ENCODE measurements at places on chromosomes 3 and 15.

DNA sequence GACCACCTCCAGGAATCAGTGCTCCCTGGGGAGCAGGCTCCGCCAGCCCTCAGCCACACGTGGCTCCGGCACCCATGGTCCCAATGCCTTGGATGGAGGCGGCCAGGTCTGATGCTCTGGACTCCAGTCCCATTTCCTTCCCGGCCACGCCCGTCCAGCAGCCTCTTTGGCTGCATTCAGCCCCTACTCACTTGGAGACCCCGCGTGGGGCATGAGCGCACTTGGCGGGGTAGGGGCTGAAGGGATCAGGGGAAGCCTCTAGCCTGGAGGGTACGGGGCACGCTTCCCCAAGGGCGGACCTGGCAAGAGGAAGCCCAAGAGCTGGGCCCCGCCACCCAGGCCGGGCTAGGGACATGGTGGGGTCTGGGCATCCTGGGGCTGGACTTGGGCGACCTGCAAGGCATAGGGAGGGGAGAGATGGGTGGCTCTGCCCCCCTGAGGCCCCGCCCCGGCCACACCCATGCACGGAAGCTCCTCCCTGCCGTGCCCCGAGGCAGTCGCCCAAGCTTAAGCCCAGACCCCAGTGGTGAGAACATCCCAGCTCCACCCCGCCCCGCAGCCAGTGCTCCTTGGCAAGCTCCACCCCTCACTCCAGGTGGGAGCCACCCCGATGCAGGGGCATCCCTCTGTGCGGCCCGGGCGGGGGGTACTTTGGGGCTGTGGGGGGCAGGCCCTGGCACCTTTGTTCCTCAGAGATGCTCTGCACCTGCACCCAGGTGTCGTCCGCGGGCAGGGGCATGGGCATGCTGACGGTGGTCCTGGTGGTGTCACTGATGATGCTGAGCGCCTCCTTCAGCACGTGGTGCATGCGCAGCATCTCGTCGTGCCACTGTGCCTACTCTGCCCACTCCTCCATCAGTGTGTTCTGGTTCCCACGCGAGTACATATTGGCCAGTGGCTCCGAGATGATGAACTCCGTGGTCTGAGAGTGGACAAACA, 163.5 kb downstream of the GOLGA6L4 start:
- no peak for DNase-seq

DNA sequence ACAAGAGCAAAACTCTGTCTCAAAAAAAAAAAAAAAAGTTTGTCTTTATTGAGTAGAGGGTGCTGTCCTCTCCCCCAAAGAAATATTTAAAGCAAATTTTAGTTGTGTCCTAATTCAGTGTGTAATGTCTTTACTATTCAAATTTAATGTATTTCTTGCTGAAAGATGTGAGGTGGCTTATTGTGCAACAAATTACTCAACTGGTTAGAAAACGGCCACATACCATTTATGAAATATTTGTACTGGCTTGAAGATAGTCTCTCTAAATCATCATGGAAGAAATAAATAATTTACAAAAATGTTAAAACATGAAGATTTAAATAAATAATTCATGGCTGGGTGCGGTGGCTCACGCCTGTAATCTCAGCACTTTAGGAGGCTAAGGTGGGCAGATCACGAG, 63.0 kb downstream of the SLTM start:
- DNase-seq, result no peak

DNA sequence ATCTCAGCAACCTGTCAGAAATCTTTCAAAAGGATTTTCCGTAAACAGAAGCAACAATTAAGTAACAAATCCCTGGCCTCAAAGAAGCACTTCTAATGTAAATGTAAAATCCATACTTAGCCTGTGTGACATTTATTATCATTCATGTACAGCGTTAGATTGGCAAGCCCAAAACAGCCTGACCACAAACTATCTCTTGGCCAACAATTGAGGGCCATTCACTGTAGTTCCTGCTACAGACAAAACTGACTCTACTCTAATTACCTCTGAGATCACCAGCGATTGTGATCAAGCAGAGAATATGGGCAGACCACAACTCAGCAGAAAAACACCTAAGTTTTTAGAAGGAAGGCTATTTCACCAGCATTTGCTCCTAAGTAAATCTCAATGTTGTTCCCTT, 9.2 kb downstream of the SHQ1 start:
- DNase-seq, result no peak

GRCh38 chr15:81752546-81752942, 293.3 kb downstream of the MEX3B start:
- peak; percentile 38 for DNase-seq

GRCh38 chr3:89306540-89306939, 199.1 kb downstream of the EPHA3 start:
- DNase-seq, result no peak

DNA sequence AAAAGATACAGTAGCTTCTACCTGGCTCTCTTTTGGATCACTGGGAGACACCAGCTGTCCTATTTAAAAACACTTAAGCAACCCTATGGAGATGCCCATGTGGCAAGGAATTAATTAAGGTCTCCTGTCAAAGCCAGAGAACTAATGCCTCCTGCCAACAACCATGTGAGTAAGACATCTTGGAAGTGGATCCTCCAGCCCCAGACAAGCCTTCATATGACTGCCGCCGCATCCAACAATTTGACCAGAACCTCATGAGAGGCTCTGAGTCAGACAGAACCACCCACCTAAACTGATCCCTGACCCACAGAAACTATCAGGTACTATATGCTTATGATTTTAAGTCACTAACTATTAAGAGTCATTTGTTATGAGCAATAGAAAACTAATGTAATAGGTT, 22.3 kb downstream of the IFT80 start:
- no peak for DNase-seq

- no peak for DNase-seq
Measured at GRCh38 chr3:81707996-81708395, 53.4 kb downstream of the GBE1 start.

DNA sequence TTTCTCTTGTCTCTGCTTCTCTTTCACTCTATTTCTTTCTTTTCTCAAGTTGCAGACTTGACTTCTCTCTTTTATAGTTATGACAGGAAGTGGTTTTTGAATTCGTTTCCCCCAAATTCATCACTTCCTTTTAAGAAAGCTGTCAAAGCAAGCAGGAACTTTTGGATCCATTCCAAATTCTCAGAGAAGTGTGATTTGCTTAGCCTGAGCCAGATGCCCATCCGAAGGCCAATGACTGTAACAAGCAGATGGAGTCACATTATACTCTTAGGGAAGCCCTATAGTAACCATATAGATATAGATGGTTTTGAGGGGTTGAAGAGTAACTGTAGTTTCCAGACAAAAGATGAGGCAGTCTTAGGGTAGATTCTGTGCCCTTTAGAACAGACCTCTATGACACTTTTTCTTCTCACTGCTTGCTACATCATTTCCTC, 592.0 kb upstream of the KCNMB2 start:
- DNase-seq, result no peak

DNA sequence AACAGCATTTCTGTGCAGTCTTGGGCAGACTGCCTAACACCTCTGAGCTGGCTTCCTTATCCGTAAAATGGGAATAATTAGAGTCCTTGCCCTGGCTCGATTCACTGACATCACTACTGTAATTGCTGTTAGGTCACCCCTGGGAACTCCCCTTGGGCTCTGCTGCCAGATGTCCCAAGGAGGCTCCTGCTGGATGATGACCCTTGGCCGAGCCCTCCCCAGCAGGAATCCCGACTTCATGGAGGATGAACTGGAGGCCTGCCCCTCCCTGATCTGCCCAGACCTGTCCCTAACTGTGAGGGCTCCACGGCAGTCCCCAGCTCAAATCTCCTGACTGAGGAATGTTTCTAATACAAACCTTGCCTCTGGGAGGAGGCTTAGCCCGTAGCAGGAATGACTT, 18.0 kb downstream of the ESYT3 start:
- no peak for DNase-seq

DNA sequence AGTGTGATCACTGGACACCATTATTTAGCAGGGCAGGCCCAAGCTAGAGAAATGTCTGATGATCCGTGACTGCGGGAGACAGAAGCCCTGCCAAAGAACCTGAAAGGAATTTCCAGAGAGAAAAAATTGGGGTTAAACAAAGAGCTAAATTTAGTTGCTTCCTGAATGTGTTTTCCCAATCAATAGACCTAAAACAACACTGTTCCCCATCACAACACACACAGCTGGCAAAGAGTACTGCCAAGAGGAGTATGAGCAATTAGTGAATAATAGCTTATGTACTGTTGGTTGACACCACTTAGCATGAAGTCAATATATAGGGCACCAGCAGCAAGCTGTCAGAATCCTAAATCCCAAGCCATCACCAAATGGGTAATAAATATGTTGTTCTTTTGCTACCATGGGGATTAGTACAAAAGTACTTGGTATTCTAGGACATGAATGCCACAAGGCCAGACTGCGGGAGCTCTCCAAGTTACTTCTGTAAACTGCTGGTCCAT, 35.7 kb downstream of the CLK3 start:
- DNase-seq, result no peak

DNA sequence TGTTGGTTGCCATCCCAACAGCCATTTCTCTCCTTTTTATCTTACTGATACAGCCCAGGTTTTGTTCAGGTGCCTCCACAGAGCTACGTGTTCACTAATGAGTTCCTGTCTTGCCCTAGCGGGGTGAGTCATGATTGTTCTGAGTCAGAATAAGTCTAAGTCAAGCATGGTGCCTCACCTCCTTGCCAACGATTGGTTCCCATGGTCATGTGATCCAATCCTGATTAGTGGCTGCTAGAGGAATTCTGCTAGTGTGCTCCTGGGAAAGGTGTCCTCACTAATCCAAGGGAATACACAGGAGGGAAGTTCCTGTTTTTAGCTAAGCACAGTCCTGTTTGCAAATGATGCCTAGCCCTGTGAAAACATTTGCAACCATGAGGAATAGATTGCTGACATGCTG, 99.8 kb downstream of the NSUN3 start:
- DNase-seq, result peak; percentile 7

- DNase-seq, result peak; percentile 98
Measured at GRCh38 chr3:171284308-171285075, 175.7 kb downstream of the TNIK start.

DNA sequence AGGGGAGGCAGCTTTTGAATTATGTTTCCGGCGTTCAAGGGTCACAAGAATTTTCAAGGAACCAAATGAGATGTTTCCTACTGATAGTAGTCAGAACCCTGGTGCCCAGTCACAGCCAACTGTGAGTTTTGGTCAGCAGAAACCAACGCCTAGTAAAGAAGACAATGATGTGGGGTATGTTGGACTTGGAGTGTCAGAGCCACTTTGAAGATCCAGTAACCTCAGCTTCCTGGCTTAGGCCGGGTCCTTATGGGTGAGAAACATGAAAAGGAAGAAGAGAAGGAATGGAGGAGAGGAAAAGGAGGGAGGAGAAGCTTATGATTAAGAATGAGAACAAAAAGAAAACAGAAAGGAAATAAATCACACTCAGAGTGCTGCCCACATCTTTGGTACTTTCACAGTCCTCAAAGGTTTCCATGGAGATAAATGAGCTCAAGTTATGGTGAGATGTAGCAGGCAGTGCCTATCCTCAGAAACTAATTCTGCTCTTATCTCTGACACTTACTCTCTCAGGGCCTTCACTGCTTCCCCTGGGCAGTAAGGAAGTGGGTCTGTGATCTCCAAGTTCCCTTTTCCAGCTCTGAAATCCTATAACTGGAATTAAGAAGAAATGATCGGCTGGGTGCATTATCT, 2.0 kb upstream of the MCF2L2 start:
- no peak for DNase-seq

DNA sequence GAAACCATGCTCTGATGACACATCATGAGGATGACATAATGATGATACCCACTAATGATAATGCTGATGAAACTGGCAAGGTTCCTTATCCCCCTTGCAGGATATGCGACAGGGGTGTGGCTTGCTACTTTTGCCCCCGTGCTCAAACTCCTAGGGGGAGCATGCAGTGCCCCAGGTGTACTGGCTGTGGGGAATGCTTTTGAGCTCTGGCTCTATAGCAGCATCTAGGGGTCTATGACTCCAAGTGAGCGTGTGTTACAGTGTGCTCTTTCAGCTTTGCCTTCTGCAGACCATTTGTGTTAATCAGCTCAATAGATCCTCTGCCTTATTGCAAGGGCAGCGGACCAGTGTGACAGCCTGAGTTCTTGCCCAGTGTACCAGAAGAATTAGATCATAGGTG, 1239.5 kb downstream of the SI start:
- DNase-seq, result no peak

- no peak for DNase-seq
Measured at GRCh38 chr3:42336103-42336502, 70.1 kb upstream of the CCK start.

DNA sequence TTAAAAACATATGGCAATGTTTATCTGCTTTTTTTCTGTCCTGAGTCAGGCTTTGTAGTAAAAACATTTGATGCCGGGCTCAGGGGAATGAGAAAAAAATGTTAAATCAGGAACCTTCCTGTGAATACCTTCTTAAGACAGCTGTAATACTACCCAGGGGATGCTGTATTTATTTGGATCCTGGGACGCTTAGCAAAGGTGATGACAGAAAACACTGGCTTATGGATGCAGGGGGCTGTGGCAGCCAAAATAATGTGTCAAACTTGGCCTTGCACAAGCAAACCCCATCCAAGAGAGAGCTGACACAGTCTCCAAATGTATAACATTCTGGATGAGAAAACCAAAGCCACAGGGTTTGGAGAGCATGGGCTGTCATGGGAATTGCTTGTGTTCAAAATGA, 438.2 kb upstream of the PROK2 start:
- no peak for DNase-seq

- DNase-seq, result no peak
Measured at GRCh38 chr15:92922418-92923002, 22.4 kb downstream of the CHD2 start.

GRCh38 chr3:9067352-9067975, 104.2 kb upstream of the RAD18 start:
- peak; percentile 58 for DNase-seq

DNA sequence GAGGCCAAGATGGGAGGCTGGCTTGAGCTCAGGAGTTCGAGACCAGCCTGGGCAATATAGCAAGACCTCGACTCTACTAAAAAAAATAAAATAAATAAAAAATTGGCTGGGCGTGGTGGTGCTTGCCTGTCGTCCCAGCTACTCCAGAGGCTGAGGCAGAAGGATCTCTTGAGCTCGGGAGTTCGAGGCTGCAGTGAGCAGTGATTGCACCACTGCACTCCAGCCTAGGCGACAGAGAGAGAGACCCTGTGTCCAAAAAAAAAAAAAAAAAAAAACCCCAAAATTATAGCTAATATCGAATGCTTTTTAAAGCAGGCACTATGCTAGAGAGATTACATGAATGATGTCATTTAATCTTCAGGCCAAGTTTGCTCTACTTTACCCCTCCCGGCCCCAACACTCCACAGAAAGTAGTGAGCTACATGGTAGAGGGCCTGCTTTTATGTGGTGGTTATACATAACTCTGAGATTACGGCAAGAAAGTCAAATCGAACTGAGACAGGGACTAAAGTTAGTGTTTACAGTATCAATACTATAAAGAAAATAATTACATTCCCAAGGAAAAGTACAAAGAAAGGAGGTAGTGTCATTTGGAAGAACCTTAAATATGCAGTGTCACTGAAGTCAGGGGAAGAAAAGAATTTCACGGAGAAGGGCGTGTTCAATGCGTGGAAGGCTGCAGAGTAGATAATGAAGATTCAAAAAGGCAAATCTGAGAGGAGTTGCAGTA, 1.1 kb downstream of the ADPGK start:
- no peak for DNase-seq

All from mesenchymal stem cell (in vitro differentiated cells and primary cell).